ENCODE measurements at places on chromosomes 11 and 22. TPM values are rescaled to one million over a fixed set of nuclear protein-coding genes. Genes with fewer than 3 reads are reported as not detected.

The EFEMP2 gene
- total RNA-seq: 32.0 TPM

The FGF19 gene
- not detected for total RNA-seq

GRCh38 chr22:18978506-18978905, 42.4 kb upstream of the PRODH start:
- no peak overlapping the region for H3K4me3 ChIP-seq
- no peaks in the 10 kb centered on the region for H3K4me1 ChIP-seq
- no peaks in the 10 kb centered on the region for H3K36me3 ChIP-seq
- no peak for DNase-seq

GRCh38 chr11:79090191-79090705, 350.6 kb downstream of the TENM4 start:
- H3K4me3 ChIP-seq: no peak overlapping the region
- H3K27ac ChIP-seq: no peak overlapping the region
- no peaks in the 10 kb centered on the region for H3K36me3 ChIP-seq
- H3K4me1 ChIP-seq: peaks cover 17% of the 10 kb centered on the region
- no peak for DNase-seq

DNA sequence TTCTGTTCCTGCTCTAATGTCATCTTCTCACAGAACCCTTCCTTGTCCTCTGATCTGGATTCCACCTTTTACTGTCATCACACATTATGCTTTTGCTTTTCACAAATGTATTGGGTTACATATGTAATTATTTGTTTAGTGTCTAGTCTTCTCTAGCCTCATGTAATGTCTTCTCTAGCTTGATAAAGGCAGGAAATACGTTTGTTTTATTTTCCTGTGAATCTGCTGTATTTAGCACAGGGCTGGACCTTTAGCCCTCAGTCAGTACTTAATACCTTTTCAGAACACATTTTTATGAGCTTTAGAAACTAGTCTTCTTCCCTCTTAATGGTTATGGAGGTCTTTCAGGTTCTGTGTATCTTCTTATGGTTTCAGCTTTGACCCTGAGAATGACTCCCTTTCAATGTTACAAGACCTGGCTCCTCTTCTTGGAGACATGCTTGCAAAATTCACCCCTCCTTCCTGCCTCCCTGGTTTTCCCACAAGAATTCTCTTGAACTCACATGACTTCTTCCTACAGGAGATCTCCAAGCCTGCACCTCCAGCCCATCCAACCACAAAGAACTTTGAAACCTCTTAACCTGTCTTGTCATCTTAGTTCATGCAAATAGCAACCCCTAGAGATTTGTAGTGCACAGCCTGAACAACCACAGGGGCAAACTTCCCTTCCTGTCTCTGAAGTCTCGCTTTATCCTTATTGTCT, 132.7 kb upstream of the DDI1 start:
- DNase-seq: no peak
- no peak overlapping the region for H3K27ac ChIP-seq
- H3K36me3 ChIP-seq: no peaks in the 10 kb centered on the region
- no peaks in the 10 kb centered on the region for H3K4me1 ChIP-seq
- H3K4me3 ChIP-seq: no peak overlapping the region

DNA sequence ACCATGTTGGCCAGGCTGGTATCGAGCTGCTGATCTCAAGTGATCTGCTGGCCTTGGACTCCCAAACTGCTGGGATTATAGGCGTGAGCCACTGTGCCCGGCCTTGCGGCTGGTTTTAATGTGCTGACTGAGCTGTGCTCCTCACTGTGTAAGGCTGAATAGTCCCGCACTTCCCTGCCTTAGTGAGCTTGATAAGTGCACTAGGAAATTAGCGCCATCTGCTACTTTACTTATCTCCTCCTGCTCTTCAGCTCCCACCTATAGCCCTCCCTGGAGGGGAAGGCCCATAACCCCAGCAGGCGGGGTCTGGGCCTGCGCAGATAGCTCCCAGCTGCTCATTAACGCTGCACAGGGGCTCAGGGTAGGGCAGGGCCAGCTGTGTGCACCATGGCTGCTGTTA, 49.4 kb downstream of the CLMP start:
- no peak overlapping the region for H3K27ac ChIP-seq
- H3K27me3 ChIP-seq: no peaks in the 10 kb centered on the region
- DNase-seq: no peak
- H3K4me1 ChIP-seq: peaks cover 6% of the 10 kb centered on the region
- H3K4me3 ChIP-seq: peak overlapping the region; percentile 31

- no peaks in the 10 kb centered on the region for H3K36me3 ChIP-seq
- H3K4me3 ChIP-seq: no peak overlapping the region
- no peaks in the 10 kb centered on the region for H3K27me3 ChIP-seq
- H3K4me1 ChIP-seq: peaks cover 11% of the 10 kb centered on the region
- no peak overlapping the region for H3K27ac ChIP-seq
Observed at GRCh38 chr22:23675502-23676415, 15.1 kb upstream of the RGL4 start.

All from psoas muscle (tissue), 8 donors.